ENCODE measurements at places on chromosomes 12 and 14.

- DNase-seq = no peak
Measured at GRCh38 chr12:49627752-49628360, 4.5 kb downstream of the PRPF40B start.

DNA sequence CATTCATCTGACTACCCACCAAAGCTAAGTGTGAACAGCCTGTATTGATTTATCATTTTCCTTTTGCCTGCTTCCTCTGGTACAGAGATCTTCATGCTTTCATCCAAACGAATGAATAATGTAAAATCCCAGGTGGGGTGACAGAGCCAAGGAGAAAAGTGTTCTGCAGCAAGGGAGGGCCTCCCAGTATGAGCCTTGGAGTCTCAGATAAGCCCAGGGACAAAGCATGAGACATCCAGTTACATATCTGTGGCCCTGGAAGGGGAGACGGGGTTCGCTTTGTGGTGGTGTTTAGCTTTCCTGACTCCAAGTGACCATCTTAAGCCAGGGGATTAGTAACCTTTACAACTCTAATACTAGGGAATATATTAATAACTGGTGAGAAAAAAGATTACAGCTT lies 177.1 kb downstream of the ETV6 start:
- no peak for DNase-seq

DNA sequence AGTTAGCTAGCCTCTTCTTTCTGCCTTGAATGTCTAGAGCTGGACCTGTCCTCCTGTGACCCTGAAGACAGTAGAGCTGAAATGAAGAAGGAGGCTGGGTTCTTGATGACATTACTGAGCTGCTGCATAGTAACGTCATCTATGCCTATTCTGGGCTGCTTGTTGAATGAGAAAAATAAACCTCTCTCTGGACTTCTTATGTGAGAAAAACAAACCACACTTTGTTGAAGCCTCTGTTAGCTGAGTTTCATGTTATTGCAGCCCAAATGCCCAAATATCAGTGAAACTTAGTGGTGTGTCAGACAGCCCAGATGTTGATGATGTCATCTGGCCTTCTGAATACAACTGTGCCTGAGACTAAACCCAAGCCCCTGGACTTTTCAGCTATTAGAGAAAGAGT lies 67.0 kb upstream of the MAX start:
- peak; percentile 29 for DNase-seq

DNA sequence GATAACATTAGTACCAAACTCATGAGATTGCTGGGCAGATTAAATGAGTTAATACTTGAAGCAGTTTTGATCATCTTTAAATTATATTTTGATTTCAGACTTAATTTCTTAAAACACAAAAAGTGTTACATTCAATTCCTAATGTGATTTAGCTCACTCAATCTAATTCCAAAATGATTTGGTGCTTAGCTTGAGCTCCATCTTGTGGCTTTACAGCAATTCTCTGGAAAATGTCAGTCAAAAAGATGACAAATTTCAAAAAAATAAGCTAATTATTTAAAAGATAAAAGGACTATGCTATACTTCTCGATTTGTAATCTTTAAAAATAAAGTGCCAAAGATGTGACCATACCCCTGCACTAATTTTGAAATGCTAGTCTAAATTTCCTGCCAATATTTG lies 10.1 kb downstream of the LLPH start:
- no peak for DNase-seq

DNA sequence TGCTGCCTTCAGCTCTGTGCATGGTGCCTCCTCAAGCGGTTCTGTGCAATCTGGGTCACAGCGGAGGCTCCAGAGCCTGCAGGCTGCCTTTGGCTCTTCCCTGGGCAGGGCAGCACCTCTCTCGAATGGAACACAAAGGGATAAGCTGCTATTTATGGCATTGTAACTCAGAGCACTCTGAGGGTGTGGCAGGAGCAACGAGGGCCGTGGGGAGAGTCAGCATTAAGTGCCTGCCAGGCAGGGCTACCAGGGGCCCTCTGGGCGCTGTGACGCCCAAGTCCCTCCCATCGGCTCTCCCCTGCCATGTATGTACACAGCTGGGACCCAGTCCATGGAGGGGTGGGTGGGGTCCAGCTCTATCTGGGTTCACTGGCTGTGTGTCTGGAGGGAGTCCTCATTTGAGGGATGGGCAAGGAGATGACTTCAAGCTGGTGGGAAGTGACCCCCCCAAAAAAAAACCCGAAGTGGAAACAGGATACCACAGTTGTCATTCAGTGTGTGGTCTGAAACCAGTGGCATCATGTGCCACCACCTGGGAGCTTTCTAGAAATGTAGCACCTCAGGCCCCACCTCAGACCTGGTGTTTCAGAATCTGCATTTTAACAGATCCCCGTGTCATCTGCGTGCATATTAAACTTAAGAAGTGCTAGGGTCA lies 44.0 kb upstream of the OAS1 start:
- no peak for DNase-seq

DNA sequence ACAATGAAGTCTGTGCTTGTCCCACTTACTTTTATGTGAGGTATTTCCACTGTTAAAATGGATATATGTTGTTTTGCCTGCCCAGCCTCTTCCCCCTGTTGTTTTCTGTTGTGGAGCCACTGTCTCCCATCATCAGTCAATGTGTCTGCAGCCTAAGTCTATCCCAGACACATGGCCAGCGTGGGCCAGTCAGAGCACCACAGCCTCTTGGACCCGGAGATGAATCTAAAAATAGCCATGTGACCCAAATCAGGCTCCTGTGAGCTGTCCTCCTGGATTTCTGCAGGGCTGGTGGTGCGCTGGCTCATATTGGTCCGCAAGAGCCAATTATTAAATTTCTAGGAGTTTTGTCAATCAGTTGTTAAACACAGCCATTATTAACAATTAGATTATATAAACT lies 44.0 kb upstream of the PRICKLE1 start:
- no peak for DNase-seq

Measured in stimulated activated naive CD8-positive, alpha-beta T cell treated with anti-CD3 and anti-CD28 coated beads, Interleukin-15, amount 100 ng/mL, for 72 hours (primary cell).